Activated naive CD4-positive, alpha-beta T cell treated with Interleukin-2 at 50 U/mL for 16 hours (primary cell): ENCODE measurements at places on chromosomes 12 and 14.
A peak's percentile ranks its signal among the peaks of the same experiment; 100 is the strongest.

DNA sequence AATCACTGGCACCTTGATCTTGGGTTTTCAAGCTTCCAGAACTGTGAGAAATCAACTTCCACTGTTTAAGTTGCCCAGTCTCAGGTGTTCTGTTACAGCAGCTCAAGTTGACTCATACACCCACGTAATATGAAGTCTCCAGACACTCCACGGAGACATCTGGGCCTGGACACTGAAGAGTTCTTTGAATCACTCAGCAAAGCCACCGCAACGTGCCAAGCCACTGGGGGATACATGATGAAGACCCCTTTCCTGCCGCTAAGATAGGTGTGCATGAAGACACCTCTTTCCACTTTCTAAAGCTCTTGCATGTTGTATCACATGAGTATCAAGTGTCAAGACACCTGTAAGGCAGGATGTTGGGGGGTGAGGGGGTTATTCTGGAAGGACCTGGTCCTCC is 311.7 kb upstream of the RTL1 start:
- DNase-seq, result no peak

- DNase-seq, result no peak
Measured at GRCh38 chr14:92563765-92564285, 50.2 kb downstream of the RIN3 start.

- no peak for DNase-seq
Measured at GRCh38 chr14:99229654-99230207, 42.3 kb downstream of the BCL11B start.

DNA sequence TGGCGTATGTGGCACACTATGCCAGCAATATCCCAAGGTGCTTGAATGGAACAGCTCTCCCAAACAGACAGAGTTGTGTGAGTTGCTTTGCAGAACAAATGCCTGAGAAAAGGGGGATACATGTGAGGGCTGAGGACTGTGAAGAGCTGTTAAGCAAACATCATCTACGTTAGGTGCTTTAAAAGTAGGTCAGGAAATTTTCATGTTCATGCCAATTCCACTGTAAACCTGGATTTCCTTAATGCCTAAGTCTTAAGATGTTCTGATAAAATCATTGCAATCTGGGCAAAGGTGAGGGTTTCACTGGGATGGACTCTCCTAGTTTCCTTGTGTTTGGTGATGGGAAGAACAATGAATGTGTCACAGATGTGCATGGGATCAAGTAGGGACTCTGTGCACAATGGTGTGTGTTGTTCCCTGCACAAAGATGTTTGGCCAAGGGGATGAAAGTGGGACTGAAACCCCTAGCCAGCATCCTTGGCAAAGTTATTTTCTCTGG is 227.9 kb downstream of the KTN1 start:
- no peak for DNase-seq

DNA sequence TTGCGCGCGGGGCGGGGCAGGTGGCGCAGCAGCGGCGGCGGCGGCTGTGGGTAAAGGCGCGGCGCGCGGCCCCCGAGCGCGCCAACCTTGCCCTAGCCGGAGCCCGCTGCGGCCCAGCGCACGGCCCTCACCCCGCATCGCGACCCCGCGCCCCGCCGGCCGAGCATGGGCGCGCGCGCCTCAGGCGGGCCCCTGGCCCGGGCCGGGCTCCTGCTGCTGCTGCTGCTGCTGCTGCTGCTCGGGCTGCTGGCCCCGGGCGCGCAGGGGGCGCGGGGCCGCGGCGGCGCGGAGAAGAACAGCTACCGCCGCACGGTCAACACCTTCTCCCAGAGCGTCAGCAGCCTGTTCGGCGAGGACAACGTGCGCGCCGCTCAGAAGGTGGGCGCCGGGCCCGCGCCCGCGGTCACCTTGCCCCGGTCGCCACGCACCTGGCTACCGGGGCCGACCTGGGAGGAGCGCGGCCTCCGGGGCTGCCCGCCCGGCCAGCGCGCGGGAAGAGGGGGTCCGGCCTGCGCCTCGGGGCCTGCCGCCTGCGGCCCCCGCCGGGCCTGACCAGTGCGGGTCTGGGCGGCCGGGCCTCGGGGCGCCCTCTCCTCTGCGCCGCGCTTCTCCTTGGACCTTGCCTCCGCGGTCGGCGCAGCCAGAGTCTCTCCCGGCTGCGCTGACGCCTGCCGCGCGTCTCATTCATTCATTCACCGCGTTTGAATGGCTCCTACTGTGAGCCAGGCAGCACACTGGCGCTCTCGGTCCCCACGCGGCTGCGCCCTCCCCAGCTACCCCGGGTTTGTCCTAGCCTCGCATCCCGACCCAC is at the start of gene BRI3BP:
BRI3BP (plus strand) TSS at position 20 of the 811 bp plus-strand sequence; CDS start at position 166, 146 bp downstream.
- peak; percentile 40 for DNase-seq

DNA sequence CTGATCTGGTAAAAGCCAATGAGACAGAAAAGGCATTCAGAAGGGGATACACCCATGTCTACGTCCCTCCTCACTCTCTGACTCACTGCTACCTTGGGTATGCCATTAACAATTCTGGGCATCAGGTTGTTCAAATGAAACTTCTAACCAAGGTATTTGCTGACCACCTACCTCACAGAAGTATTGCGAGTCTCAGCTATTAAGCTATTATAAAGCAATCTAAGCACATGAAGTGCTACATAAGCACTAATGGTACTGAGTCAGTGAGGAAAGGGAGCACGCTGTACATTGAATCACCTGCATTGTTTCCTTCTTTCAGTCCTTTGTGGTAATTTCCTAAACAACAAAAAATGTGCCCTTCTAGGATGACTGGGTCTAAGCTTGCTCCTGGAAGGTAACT is 62.8 kb upstream of the CCDC91 start:
- no peak for DNase-seq

- no peak for DNase-seq
Measured at GRCh38 chr14:68940614-68941185, 38.4 kb downstream of the ACTN1 start.

- no peak for DNase-seq
Measured at GRCh38 chr12:90899456-90900182, 55.4 kb downstream of the CCER1 start.

GRCh38 chr12:21301-22189 is 45.0 kb upstream of the IQSEC3 start:
- DNase-seq, result no peak

GRCh38 chr14:106506881-106507305 is 980.5 kb downstream of the TMEM121 start:
- peak; percentile 43 for DNase-seq

GRCh38 chr14:24542346-24542936 is 33.6 kb downstream of the CTSG start:
- DNase-seq, result no peak

- no peak for DNase-seq
Measured at GRCh38 chr12:70513426-70513825, 123.8 kb downstream of the PTPRB start.

DNA sequence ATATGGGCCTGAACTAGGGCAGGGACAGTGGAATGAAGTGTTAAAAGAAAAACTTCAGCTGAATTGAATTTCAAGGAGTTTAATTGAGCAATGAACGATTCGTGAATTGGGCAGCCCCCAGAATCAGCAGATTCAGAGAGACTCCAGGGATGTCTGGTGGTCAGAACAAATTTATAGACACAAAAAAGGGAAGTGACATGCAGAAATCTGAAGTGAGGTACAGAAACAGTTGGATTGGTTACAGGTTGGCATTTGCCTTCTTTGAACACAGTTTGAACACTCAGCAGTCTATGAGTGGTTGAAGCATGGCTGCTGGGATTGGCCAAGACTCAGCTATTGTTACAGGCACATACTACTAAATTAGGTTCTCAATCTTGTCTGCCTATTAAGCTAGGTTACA is 9.7 kb upstream of the TBPL2 start:
- DNase-seq, result no peak

DNA sequence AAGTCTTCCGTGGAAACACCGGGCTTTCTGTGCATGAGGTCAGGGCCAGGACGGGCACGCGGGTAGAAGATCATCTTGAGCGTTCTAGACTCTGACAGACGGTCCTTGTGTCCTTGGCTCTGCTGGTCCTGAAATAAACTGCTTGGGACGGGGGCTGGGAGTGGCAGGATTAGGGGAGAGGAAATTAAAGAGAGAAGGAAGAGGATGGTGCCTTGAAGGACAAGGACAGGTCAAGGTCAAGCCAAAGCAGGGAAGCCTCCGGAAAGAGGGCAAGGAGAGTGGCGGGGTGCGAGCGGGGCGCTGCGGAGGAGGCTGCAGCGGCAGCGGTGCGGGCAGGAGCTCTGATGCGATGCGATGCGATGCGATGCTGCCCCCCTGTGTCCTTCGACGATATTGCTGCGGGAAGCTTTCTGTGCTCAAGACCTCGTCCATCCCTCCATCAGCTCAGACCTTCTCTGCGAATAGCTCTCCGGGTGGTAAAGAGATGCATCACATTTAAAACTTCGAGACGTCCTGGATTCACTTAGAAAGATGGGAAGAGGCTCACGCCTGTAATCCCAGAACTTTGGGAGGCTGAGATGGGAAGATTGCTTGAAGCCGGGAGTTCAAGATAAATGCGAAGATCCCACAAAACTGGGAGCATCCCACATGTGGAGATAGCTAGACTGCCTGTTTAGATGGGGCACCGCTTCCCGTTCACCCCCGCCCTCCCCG is 110.1 kb upstream of the TMEM132D start:
- no peak for DNase-seq

- peak; percentile 9 for DNase-seq
Measured at GRCh38 chr12:7642876-7643309, 22.8 kb downstream of the APOBEC1 start.

DNA sequence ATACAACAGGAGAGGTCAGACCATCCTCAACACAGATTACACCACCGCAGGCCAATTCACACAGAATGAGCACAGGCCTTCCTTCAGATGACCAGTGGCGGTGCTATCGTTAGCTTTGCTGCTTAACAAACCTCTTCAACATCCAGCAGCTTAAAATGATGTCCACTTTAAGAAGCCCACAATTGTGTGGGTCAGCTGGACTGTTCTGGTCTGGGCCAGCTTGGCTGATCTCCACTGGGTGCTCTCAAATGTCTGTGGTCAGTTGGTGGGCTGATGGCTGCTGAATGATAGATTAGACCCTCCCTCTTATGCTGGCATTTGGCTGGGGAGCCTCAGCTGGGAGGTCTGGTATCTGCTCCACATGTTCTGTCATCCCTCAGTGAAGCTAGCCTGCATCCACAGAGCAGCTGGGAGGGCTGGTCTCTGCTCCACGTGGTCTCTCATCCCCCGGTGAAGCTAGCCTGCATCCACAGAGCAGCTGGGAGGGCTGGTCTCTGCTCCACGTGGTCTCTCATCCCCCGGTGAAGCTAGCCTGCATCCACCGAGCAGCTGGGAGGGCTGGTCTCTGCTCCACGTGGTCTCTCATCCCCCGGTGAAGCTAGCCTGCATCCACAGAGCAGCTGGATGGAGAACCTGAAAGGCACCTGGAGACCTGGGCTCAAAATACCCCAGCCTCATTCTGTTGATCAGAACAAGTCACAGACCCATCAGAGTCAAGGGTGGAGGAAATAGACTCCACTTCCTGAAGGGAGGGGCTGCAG is 203.6 kb upstream of the DIO3 start:
- no peak for DNase-seq

DNA sequence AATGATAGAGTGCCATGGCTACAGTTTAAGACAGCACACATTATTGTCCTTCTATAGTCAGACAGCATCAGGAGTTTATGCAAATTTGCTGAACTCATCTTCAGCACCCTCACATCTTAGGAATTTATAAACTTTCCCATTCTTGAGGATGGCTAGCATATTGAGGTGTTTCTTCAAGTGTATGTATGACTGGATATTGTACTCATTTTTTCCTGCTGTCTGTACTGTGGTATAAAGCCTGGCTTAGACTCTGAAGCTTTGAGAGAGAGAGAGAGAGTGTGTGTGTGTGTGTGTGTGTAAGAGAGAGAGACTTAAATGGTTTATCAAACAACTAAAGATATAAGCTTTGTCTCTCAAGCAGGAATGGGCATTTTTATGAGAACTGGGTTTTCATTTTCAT is 161.6 kb downstream of the PIK3C2G start:
- DNase-seq, result no peak

- DNase-seq, result no peak
Measured at GRCh38 chr12:93883436-93884154, 206.4 kb downstream of the CRADD start.

DNA sequence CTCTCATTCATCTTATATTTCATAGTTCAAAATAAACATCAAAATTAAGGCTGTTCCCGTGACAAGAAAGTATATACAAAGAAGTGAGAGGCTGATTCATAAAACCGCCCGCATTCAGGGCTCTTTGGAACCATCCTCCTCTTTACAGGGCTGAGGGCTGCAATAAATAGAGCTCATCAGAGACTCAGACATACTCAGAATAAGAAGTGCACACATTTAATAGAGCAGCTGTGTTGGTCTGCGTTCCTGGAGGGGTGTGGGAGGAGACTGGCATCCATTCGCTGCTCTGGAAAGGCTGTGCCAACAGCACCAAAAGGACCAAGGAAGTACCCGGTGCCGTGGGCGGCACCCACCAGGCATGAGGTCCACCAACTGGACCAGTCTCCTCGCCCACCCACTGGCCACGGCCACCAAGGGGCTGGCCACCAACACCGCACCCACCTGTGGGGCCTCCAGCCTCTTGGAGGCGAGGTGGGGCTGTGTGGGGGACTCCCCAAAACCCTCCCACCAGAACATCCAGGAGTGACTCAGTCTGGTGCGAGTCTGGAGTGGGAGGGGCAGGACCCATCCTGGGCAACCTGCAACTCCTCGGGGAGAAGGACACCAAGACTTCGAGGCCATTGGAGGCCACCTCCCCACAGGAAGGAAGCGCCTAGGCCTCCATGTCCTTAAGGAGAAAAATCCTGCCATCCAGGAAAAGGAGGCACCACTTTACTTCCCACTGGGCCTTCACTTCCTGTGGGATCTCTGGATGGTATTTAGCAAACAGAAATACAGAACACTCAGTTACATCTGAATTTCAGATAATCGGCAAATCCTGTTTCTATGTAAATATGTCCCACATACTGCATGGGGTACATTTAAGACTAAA is 32.7 kb downstream of the VCPKMT start:
- peak; percentile 74 for DNase-seq

GRCh38 chr12:56991319-56992246 is 14.8 kb downstream of the ZBTB39 start:
- no peak for DNase-seq

DNA sequence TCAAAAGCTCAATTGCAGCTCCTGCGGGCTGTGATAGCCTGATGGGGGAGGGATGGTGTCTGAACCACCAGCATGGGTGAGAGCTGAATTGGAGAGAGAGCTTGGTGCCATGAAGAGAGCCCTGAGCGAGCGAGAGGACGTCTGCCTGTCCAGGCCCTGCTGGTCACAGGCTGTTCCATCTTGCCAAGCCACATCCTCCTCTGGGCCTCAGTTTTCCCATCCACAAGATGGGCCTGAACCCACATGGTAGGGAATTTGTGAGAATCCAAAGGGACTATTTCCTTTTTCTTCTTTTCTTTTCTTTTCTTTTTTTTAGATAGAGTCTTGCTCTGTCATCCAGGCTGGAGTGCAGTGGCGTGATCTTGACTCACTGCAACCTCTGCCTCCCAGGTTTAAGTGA is 276.4 kb downstream of the VRK1 start:
- no peak for DNase-seq
